Stimulated activated CD8-positive, alpha-beta memory T cell treated with anti-CD3 and anti-CD28 coated beads, Interleukin-4, amount 100 ng/mL, for 4 hours (primary cell): ENCODE measurements at places on chromosomes 12 and 14.

DNA sequence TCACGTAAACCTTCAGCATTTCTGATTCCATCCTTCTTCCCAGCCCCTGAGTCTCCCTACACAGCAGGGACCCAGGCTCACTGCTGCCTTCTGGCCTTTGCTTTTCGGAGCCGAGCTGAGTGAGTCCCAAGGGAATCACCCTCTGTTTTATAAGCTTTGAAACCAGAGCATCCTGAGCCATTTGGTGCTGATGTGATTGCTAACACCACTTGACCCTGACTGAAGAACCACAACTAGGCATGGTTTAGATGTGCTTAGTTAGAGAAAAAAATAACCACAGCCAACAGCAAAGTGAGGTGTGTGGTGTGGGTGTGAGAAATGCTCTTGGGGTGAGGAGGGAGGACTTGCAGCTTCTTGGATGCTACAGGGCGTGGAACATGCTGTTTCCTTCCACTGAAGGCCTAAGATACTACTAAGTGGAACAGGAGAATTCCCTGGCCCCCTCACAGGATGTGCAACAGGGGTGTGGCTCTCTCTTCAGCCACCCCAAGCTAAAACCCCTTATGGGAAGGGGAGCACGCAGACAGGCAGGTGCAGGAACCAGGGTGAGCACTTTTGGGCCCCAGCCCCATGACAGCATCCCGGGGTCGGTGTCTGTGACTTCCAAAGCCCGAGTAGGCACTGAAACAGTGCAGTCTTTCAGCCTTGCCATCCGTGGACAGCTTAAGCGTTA lies at the start of gene TC2N:
TSS of gene TC2N (minus strand) at position 221 of the 673 bp plus-strand sequence. CDS start 53,767 bp downstream, outside the sequence.
- no peak for DNase-seq

- DNase-seq, result no peak
Measured at GRCh38 chr12:125564753-125565152, 499.5 kb downstream of the AACS start.

DNA sequence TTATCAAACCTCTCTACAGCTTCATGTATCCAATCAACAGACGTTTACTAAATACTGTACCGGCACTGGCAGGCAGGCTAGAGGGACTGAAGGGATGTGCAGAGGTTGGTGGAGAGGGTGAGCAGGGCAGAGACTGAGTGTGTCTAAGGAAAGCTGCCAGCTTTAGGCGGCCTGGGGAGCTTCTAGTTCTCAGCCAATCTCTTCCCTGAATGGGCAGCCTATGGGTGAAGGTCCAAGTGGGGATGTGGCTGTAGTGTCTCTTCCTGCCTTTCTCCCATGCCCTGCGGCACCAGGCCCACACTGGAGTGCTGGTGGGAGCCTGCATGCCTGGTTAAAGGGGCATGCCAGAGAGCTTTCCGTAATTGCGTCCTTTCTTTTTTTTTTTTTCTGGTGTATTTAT lies 239.8 kb downstream of the CACNA1C start:
- DNase-seq, result no peak

DNA sequence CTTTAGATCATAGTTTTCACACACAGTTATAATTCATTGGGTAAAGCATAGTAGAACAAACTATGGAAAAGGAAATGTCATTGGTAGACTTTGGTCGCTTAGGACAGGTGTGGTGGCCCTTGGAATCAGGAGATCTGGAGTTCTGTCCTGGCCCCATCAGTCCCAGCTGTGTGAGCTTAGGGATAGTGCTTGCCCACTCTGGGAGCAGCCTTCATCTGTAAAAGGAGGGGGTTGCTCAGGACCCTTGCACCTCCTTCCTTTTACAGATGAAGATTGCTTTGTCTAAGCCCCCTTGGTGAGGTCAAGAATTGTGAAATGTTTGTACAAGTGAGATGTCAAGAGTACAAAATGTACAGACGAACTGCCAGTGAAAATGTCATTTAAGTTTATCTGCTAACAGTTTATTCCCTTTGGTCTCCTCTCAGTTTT lies 93.2 kb downstream of the BORCS5 start:
- DNase-seq, result no peak

- DNase-seq, result no peak
Measured at GRCh38 chr12:24756479-24757024, 192.3 kb downstream of the BCAT1 start.

DNA sequence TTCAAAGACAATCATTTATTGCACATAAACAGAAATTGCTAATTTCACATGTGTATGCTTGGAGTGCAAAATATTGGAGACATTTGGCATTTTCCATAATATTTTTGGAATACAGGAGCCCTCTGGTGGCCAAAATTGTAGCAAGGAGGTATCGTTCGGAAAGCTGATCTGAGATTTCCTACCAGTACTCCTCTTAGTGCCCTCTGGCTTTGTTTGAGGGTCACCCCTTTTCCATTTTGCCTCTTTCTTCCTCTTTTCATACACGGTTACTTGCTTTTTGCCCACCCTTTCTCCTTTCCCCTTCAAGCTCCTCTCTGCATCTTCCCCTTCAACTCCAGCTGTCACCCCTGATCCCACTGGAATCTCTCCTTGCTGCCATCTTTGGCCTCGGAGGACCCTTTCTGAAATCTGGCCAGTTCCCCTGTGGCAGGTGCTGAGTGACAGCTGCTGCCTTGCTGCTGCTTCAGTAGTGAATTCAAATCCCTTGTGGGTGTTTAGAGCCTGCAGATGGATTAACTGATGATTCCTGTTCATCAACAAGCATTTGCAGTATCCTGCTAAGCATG lies 164.6 kb upstream of the PARP11 start:
- DNase-seq, result no peak

GRCh38 chr12:9735601-9736000 lies 2.7 kb upstream of the CLECL1 start:
- no peak for DNase-seq

- DNase-seq, result no peak
Measured at GRCh38 chr12:111150360-111150759, 218.5 kb downstream of the PHETA1 start.

GRCh38 chr14:100654025-100654813 lies 67.0 kb upstream of the BEGAIN start:
- no peak for DNase-seq

DNA sequence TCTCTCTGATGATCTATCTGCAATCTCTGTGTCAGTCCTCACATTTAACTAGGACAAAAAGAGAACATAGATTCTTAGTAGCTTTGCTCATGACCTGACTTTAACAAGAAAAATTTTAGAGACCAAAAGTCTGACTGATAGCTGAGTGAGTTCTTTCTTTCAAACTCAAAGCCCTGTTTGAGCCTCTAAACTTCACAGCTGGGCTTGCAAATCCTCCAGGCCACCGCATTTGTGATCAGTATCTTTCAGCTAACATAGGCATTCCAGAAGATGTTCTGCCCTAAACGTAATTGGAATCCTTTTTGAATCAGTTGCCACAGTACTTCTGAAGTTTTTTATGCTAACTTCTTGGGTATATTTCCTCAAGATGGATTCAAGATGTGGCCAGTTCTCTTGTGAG lies 459.0 kb downstream of the DPF3 start:
- DNase-seq, result no peak

- DNase-seq, result no peak
Measured at GRCh38 chr12:4145990-4146859, 127.3 kb upstream of the CCND2 start.

DNA sequence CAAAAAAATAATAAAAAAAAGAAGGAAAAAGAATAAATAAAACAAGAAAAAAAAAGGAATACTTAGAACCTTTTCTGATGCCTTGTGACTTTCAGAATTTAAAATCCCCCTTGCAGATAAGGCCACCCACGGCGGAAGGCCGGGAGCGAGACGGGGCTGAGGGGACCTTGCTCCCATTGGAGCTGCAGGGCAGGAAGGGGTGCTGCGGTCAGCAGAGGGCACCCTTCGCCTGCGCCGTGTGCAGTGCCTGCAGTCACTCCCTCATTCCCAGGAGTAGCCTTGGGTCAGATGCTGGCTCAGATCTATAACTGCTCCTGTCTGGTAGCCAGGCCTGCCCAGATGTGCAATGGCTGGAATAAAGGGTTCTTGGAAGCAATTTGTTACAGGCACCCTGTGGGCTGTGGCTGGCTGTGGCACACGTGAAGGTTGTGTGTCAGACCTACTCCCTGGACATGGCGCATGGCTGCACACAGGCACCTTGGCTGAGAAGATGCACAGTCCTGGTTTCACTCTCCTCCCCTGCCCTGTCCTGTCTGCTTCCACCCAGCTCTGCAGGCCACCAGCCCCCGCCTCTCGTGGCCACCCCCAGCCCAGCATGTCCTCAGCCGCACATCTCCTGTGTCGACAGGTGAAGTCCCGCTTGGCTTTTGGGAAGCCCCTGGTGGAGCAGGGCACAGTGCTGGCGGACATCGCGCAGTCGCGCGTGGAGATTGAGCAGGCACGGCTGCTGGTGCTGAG lies 13.4 kb upstream of the ALDH2 start:
- DNase-seq, result no peak

DNA sequence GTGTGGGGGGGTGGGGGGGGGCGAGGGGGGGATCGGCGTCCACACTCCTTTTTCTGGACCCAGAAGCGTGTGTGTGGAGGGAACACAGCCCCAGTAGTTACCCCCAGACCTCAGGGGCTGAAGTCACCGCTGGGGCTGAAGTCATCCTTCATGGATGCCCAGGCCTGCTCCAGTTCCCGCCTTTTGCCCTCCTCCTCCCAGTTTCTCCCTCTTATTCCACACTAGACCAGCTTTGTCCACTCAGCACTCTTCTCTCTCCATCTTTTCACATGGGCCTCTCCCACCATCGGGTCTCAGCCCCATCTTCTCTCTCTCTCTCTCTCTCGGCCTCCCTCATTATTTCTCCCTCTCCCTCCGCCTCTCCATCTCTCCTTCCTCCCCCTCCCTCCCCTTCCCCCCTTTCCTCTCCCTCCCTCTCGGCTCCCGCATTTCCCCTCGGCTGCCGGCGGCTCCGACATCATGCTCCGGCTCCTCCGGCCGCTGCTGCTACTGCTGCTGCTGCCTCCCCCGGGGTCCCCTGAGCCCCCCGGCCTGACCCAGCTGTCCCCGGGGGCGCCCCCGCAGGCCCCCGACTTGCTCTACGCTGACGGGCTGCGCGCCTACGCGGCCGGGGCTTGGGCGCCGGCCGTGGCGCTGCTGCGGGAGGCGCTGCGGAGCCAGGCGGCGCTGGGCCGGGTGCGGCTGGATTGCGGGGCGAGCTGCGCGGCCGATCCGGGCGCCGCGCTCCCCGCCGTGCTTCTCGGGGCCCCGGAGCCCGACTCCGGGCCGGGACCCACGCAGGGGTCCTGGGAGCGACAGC lies at the start of gene P3H3:
TSS of gene P3H3 (plus strand) at position 426 of the 799 bp plus-strand sequence. CDS start at position 460, 34 bp downstream.
- DNase-seq, result no peak

GRCh38 chr12:118377021-118377883 lies 897 bp downstream of the SUDS3 start:
- DNase-seq, result no peak

DNA sequence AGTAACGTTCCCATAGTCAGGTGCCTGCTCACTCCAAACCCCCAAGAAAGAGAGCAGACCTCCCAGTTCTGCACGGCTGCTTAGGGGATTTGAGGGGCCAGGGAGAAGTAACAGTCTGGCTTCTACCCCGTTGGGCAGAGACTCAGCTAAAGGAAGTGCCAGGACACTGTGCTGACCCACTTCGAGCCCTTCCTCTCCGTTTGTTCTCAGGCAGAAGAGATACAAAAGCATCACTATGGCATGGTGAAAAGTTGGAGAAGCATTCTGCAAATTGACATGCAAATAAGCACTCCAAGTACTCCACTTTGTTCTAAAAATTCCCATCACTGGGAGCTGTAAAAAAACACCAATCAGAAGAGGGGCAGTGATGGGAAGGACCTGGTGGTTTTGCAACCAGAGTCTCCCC lies 239.1 kb downstream of the EGLN3 start:
- DNase-seq, result no peak

DNA sequence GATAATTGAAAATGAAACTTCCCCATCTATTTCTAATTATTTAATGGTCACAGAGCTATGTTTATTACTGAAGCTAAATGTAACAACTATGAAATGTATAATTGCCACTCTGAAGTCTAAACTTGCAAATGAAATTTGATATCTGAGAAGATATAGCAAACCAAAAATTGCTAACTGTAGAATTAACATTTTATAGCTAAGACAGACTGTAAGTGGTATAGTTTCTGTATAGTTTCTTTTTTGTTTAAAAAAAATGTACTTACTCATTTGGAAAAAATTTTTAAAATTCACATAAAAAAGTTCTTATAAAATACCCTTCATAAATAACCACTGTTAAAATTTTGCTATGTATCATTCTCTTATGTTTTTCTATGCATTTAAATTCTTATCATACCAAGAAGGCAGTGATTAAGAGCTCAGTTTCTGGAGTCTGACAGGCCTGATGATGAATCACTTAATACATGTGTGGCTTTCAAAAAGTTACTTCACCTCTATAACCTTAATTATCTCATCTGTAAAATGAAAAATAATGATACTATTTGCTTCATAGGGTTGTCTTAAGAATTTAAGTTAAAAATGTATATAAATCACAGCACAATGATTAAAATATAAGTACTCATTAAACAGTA lies 214.7 kb upstream of the GARIN2 start:
- no peak for DNase-seq

GRCh38 chr12:43621262-43621661 lies 69.3 kb upstream of the ADAMTS20 start:
- no peak for DNase-seq

DNA sequence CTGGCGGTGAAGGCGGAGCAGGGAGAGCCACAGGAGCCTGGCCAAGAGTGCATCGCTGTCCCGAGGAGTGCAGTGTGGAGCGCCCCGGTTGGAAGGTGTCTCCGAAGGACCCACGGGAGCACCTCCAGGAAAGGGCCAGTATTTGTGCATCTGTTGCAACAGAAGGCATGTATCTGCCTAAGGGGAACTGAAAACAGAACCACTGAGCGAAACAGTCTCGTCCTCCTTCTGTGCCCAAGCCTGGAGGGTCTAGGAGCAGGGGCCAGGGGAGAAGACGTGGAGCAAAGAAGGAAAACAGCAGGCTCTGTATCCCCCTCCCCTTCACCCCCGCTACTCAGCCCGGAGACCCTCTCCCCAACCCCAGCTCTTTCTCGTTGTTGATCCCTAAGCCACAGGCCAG lies 5.3 kb upstream of the LRRC10 start:
- no peak for DNase-seq

GRCh38 chr12:127024791-127025190 lies 1242.2 kb upstream of the TMEM132C start:
- DNase-seq, result no peak

DNA sequence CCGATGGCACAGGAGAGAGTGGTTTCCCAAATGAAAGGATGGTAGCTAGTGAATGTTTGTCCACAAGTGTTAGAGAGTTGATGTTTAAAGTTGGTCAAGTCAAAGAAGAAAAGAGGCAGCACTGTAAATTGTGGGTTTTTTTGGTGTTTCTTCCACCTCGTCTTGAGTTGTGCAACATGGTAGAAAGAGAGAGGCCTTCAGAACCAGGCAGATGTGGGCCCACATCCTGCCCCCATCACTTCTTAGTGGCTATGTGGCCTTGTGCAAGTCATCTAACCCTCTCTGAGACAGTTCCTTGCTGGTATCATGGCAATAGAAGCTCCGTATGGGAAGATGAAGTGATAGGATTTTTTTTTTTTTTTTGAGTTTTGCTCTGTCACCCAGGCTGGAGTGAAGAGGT lies 60.8 kb downstream of the NDUFA12 start:
- DNase-seq, result no peak

DNA sequence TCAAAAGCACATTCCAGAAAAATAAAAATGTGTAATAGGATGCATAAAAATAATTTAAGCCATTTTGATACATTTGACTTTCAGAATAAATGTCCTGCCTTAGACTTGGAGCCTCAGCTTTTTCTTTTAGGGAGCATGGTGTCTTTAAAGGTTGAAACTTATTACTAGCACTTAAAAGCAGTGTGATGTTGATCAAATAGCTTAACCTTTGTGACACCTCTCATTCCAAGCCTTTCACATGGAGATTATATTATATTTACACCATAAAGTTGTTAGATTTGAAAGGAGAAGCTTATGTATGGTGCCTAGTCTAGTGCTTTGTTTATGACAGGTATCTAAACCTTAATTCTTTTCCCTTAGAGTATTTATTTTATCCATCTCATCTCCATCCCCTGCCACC lies 61.9 kb downstream of the KTN1 start:
- DNase-seq, result no peak
